Neural progenitor cell (in vitro differentiated cells): ENCODE measurements at places on chromosomes 5 and 9. TPM values are rescaled to one million over a fixed set of nuclear protein-coding genes. Genes with fewer than 3 reads are reported as not detected.

DNA sequence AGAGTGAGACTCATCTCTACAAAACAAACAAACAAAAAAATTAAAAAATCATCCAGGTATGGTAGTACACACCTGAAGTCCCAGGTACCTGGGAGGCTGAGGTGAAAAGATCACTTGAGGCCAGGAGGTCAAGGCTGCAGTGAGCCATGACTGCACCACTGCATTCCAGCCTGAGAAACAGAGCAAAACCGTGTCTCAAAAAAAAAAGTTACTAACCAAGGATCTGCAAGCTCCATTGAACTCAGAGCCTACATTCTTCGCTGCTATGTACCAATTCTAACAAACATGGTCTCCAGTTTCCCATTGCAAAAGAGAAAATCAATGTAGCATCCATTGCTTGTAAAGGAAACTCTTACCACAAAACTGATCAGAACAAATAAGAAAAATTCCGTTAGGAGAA, 33.5 kb downstream of the MTMR12 start:
- H3K36me3 ChIP-seq: no peaks in the 10 kb centered on the region
- DNase-seq: no peak
- H3K4me1 ChIP-seq: peaks cover 20% of the 10 kb centered on the region
- H3K4me3 ChIP-seq: no peak overlapping the region

- no peaks in the 10 kb centered on the region for H3K4me1 ChIP-seq
- H3K4me3 ChIP-seq: no peak overlapping the region
- DNase-seq: no peak
- H3K27me3 ChIP-seq: no peaks in the 10 kb centered on the region
- H3K27ac ChIP-seq: no peak overlapping the region
These were observed 11.9 kb upstream of the LPCAT1 start for GRCh38 chr5:1535646-1536045.

- no peaks in the 10 kb centered on the region for H3K27me3 ChIP-seq
- H3K4me1 ChIP-seq: peaks cover 9% of the 10 kb centered on the region
- H3K36me3 ChIP-seq: no peaks in the 10 kb centered on the region
- DNase-seq: peak; percentile 2
These were observed 483.3 kb downstream of the DMAC1 start for GRCh38 chr9:7316166-7316795.

GRCh38 chr5:133624316-133624715, 12.0 kb upstream of the FSTL4 start:
- no peak overlapping the region for H3K27ac ChIP-seq
- DNase-seq: no peak
- H3K4me3 ChIP-seq: no peak overlapping the region
- H3K4me1 ChIP-seq: no peaks in the 10 kb centered on the region

DNA sequence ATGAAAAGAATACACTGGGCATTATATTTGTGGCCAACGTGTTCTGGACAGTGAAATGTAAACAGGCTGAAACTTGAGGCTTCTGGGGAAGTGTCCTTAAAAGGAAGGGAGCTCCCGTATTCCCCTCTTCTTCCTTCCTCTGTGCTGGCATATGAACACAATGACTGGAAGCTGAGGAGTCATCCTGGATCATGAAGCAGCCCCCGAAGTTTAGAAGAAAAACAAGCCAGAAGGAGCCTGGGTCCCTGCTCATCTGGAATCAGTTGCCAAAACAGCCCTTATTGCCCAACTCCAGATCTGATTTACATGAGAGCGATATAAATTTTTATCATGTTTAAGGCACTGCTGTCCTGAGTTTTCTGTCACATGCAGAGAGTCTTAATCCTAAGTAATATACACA, 65.4 kb upstream of the SLC1A1 start:
- no peaks in the 10 kb centered on the region for H3K36me3 ChIP-seq
- DNase-seq: no peak
- peaks cover 9% of the 10 kb centered on the region for H3K4me1 ChIP-seq

Gene STPG3
- total RNA-seq: not detected in 2 replicates
